ENCODE measurements at places on chromosomes 1 and 21.

- no peak for DNase-seq
These were observed 24.4 kb downstream of the RCAN3 start for GRCh38 chr1:24526940-24527542.

- peak; percentile 57 for DNase-seq
These were observed 141.0 kb upstream of the NGF start for GRCh38 chr1:115479055-115479482.

GRCh38 chr1:53639996-53640700 is 98.8 kb downstream of the GLIS1 start:
- no peak for DNase-seq

DNA sequence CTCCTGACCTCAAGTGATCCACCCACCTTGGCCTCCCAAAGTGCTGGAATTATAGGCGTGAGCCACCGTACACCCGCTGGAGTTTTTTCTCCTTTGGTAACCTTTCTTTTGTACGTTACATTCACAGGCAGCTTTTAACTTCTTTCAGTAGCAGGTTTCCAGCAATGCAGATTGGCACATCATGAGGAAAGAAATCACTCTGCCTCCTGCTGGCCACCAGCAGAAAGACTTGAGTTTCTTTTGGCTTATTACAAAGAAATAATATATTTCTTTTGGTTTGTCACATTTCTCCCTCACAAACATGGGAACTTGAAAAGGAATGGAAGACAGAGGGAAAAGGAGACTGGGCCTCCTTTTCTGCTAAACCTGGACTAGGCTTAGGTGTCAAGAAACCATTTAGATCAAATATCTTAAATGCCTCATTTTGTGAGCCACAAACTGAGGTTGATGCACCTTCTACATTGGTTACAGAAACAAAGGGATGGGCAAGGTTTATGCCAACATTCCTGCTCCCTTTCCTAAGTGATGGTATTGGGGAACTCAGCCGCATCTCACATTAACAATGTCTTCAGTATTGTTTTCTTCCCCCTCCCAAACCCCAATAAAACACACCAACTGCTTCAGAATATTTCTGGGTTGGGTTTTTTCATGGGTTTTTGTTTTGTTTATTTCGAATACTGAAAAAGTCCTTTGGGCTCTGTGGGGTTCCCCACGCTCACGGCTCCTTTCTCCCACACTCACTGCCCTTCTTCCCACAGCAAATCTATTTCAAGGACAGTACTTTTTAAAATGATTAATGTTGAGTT is 7.7 kb downstream of the ENSA start:
- peak; percentile 37 for DNase-seq

GRCh38 chr1:155241841-155242264 is 13.4 kb downstream of the ENTREP3 start:
- no peak for DNase-seq

DNA sequence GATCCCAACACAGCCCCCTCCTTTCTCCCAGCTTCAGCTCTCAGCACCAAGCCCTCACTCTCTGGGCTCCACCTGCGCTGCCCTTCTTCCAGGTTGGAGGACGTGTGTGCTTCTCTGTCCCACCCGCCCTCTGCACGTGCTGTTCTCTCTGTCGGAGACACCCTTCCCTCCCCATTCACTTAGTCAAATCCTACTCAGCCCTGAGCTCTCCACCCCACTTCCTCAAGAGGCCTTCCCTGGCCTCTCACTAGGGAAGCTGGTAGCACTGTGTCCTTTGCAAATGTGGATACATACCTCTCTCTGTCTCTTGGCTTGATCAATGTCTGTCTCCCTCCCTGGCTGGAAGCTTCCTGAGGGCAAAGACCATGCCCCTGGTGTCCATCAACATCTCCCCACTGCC is 43.0 kb downstream of the TNFRSF8 start:
- DNase-seq = no peak

DNA sequence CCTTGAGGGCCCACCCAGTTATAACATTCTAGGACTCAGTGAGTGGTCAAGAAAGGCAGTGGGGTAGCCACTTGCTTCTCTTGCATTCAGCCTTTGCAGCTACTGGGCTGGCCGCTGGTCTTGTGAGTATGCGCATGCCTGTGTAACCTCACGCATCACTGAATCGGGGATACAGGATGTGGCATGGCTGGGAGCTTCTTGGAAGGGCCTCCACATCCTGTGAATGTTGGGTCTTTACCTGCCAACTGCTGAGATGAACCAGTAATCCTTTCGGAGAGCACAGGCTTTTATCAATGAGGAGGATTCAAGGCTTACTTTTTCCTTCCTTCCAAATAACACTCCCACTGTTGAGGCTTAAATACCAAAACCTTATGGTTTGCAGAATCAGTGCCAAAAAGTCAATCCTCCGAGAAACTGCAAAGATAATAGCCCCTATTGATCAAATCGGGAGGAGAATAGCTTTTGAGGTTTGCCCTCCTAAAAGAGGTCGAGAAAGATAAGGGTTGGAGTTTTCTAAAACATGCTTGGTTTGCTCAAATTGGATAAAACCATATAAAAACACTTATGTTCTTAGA is 198.9 kb upstream of the UBE2U start:
- DNase-seq = no peak

All from SHP77 (cell line).